GM12892 (cell line): ENCODE measurements at places on chromosomes 5 and 9.

DNA sequence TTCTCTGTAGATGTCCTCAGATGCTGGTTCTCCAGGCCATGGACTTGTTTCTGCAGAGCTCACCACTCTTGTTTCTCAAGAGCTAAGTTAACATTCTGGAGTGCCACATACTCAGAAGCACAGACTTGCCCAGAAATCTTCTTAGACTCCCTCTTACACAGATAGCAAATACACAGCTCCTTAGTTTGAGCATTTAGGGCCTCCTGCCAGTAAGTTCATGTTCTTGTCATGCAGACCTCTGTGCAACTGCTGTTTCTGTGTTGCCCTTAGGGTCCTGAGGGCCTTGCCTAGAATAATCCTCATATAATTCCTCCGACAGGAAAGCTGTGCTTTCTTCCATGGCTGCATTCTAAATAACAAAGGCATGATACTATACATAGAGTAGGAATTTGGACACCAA, 1.3 kb upstream of the PTPDC1 start:
- no peak for DNase-seq

DNA sequence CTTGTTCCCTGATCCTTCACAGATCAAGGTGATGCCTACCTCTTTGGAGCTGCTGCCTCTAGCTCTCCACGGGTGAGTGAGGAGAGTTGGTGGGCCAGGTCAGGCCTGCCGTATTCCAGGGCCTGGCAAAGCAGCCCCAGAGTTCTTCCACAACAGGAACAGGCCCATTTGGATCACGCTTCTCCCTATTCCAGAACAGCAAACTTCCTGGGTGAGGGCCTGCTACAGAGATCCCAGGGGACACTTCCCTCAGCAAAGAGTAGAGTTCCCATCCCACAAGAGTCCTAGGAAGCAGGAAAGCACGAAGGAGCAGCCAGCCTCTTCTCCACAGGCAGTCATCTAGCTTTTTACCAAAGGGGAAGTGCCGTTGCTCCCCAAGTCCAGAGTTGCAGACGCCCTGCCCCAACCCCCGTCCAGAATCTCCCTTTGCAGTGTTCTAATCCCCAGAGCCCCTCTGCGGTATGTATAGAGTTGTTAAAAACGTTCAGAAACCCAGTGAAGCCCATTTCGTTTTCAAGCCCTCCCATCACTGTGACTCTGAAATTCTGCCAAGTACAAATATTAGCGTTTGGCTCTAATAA, 9.3 kb upstream of the DNAJB5 start:
- DNase-seq, result no peak

GRCh38 chr5:153490118-153491037, at the start of gene GRIA1:
TSS of gene GRIA1 (plus strand) at chr5:153490670.
- no peak for DNase-seq

- DNase-seq, result no peak
Observed at GRCh38 chr9:34869390-34869789, 88.7 kb upstream of the PHF24 start.

DNA sequence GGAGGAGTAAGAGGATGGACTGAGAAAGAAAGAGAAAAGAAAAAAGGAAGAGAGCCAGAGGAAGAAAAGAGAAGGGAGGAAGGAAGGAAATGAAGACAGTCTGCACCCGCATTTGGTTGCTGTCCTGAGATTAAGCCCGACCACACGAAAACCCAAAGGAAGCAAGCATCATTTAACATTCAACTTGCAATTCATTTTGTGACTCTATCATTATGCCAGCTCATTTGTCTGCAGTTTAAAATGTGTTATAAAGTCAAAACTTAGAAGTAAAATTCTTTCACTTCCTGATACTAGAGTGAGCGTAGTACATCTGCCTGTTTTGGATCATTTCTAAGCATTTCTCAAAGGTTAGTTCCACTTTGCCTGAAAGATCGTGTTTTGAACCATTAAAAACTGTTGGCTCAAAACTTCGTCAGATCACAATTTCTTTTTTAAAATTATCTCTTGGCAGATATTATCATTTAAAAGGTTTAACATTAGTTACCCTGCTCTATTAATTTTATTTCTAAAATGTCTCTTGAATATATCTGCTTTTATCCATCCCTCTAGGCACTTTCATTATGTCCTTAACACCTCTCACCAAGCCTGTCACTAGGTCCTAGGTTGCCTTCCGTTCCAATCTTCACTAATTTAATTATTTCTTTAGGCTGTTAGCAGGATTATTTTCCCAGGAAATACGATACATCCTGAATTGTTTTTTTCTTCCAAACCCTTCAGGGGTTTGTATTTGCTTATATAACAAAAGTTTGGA, 240.9 kb downstream of the TLE4 start:
- no peak for DNase-seq

DNA sequence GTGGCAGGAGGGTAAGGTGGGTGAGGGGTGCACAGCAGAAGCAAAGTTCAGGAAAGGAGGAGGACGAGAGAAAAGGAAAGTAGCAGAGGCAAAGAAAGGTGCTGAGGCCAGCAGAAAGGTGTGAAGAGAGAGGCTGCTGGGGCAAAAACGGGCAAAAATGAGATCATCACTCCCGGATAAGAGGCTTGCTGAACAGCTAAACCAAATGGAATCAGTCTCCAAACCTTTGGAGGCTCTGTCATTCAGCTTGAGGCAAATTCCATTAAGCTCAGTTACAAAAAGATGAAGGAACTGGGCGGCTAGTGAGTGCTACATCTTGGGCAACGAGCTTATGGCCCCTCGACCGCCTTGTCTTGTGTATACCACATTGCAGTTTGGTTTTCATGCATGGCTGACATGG, 136.4 kb downstream of the FSTL4 start:
- no peak for DNase-seq

GRCh38 chr9:133396952-133397351, 20.8 kb downstream of the STKLD1 start:
- DNase-seq, result no peak

GRCh38 chr9:99103901-99104458, 933 bp upstream of the TGFBR1 start:
- no peak for DNase-seq

GRCh38 chr5:148839960-148840359, 13.5 kb downstream of the ADRB2 start:
- no peak for DNase-seq

- DNase-seq, result peak; percentile 72
Observed at GRCh38 chr9:99253772-99254431, 31.8 kb downstream of the SEC61B start.

GRCh38 chr9:5846501-5846921, 13.6 kb upstream of the ERMP1 start:
- DNase-seq, result no peak

DNA sequence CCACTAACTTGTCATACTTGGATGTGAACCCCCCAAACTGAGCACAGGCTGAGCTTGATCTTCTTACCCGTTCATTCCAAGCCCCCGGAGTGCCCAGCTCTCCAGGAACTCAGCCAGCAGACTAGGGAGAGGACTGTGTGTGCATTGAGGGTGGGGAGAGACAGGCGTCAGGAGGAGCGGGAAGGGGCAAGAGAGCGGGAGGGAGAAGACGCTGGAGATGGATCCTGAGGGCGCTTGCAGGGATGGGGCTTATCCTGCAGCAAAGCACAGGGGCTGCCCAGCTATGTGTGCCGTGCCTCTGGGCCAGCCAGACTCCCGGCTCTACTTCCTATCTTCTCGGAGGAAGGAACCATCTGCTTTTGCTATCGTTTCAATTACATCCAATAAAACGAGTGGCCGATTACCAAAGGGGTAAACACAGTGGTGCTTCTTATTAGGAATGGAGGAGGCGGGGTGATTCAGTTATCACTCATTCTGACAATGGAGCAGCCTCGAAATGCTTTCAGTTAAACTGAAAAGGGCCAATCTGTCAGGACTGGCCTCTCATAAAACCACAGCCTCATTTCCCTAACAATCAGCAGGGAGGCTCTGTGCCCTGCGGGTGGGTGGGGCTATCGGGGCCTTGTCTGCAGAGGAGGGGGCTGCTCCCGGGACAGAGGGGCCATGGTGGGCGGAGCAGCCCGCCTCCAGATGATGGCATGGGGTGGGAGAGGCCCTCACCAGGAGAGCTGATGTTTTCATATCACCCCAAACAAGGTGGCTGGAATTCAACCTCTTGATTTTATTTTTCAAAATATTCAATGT, 168.2 kb downstream of the DAB2IP start:
- no peak for DNase-seq

GRCh38 chr5:108798513-108799265, 51.0 kb downstream of the FER start:
- DNase-seq, result no peak

DNA sequence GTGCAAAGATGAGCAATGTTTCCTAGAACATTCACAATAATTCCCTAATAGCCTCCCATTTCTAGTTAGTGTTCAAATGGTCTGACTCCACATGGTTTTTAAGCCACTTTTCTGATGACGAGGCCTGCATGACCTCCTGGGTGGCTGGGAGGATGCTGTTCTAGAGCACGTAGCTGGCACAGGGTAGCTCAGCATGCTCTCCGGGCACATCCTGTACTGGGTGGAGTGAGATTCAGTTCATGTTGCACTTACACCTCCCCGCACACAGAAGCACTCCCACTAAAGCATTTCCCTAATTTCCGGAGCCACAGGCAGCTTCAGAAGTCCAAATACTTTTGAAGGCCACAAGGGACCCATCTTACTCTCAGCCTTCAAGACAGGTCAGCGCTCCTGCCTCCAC, 159.8 kb upstream of the LHFPL2 start:
- no peak for DNase-seq

GRCh38 chr5:74977471-74977870, 74.9 kb downstream of the GCNT4 start:
- no peak for DNase-seq

GRCh38 chr5:4662756-4663155, 477.4 kb upstream of the ADAMTS16 start:
- DNase-seq, result no peak

- no peak for DNase-seq
Observed at GRCh38 chr9:80560976-80561375, 989.2 kb downstream of the TLE4 start.

DNA sequence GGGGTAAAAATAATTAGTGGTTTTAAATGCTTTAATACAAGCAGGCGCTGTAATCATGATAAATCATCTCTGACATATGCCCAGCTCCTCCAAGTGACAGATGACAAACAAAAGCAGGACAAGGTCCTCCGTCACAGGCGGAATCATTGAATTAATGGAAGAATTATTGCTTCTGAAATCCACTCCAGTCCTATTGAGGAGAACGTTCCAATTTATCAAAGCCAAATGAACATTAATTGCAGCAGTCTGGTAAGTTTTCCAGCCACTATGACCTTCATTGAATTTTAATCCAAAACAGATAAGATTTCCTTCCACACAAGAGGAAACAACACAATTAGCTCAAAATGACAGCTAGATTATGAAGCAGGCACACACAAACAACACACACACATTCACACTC, 136.8 kb downstream of the ASTN2 start:
- DNase-seq, result no peak

GRCh38 chr9:129719135-129719534, 33.7 kb downstream of the PTGES start:
- no peak for DNase-seq
